ENCODE measurements at places on chromosomes 7 and 10.

GRCh38 chr7:139583826-139584553, 60.5 kb downstream of the CLEC2L start:
- DNase-seq, result no peak

GRCh38 chr10:73909540-73910115, 1.3 kb upstream of the PLAU start:
- DNase-seq, result no peak

DNA sequence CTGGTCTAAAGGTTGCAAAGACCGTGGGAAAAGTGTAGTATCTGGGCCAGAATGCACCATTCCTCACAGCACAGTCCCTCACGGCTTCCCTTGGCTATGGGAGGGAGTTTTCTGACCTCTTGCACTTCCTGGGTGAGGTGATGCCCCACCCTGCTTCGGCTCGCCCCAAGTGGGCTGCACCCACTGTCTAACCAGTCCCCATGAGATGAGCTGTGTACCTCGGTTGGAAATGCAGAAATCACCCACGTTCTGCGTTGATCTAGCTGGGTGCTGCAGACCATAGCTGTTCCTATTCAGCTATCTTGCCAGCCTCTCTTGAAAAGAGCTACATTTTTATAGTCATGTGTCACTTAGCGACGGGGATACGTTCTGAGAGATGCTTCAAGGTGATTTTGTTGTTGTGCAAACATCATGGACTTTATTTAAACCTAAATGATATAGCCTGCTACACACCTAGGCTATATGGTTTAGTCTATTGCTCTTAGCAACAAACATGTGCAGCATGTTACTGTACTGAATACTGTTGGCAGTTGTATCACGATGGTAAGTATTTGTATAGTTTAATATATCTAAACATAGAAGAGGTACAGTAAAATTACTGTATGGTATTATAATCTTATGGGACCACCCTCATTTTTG, 120.0 kb downstream of the PPP1R9A start:
- DNase-seq, result no peak

DNA sequence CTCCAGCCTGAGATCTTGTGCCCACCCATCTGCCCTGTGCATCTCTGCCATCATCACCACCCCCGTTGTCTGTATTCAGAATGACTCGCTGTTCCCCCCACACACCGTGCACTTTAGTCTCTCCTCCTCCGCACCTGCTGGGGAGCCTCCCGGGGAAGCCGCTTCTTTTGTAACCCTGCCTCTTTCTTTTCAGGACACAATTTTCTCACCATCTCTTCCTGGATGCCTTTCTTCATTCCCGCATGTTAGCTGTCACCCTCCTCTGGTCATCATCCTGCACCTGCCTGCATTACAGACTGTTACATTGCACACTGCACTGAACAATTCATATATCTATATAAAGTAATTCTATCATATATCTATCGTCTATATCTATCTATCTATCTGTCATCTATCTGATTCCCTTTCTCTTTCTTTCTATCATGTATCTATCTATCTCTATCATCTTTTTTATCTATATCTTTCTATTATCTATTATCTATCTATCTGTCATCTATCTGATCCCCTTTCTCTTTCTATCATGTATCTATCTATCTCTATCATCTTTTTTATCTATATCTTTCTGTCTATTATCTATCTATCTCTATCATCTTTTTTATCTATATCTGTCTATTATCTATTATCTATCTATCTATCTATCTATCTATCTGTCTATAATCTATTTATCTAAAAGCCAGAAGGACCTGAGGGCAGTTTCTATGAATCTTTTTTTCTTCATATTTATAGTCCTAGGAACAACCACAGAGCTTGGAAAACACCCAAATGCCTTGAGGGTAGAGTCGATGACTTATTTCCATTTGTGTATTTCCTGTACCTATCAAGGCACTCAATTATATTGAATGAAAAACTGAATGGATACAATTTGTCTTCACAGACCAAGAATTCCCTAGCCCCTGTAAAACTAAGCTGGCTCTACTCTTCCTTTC, 642.5 kb downstream of the ACTR3B start:
- no peak for DNase-seq

GRCh38 chr7:78218051-78218450, 419.5 kb downstream of the PHTF2 start:
- no peak for DNase-seq

- DNase-seq, result no peak
These were observed 140.6 kb upstream of the CTBP2 start for GRCh38 chr10:125300937-125301336.

GRCh38 chr7:139078911-139079310, 30.6 kb downstream of the ZC3HAV1 start:
- DNase-seq, result no peak

DNA sequence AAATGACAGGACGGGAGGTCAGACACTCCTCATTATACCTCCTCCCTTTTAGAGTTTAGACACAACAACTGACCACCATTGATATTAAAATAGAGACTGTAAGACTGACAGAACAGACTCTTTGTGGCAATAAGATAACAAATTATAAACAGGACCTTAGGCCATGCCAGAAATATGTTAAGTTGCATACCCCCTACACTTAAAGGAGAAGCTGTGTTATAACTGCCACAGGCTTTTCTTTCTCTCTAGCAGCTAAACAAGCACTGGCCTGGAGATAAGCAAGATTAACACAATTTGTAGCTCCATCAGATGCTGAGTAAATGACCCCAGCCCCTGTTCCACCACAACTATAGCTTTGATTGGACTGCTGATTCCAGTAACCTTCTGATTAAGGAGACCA, 10.5 kb upstream of the UNC5B start:
- no peak for DNase-seq

DNA sequence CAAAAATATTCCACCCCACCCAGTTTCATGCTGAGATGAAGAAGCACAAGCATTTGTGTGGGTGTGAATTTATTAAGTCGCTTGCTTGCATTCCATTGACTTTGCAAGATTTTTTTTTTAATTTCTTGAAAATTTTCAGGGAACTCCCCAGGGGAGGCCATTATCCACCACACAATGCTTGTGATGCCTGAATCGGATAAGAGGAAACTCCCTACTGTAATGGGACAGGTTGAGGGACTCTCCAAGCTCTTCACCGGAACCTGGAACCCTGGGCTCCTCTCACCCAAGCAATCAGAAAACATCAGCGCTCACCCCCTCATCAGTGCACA, 153.6 kb upstream of the ZMIZ1 start:
- no peak for DNase-seq

GRCh38 chr7:5634107-5634950, 147.1 kb downstream of the RNF216 start:
- no peak for DNase-seq

DNA sequence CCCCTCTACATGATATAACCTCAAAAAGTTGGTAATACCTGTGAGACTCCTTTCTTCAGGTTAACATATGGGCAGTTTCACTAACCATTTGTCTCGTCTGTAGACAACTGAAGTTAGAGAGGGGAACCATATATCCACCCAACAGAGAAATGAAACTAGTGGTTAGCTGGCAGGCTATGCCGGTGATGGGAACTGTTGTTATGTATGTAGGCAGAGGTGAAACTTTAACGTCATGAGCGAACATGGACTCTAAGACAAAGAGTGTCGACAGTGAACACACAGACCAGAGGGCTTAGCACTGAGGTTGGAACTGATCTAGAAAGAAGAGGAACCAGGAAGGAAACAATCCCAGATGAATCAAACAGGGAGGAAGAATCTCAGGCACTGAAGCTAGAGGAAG, 112.4 kb downstream of the ELMO1 start:
- no peak for DNase-seq

- no peak for DNase-seq
These were observed 434.7 kb upstream of the C7orf33 start for GRCh38 chr7:148155826-148156225.

DNA sequence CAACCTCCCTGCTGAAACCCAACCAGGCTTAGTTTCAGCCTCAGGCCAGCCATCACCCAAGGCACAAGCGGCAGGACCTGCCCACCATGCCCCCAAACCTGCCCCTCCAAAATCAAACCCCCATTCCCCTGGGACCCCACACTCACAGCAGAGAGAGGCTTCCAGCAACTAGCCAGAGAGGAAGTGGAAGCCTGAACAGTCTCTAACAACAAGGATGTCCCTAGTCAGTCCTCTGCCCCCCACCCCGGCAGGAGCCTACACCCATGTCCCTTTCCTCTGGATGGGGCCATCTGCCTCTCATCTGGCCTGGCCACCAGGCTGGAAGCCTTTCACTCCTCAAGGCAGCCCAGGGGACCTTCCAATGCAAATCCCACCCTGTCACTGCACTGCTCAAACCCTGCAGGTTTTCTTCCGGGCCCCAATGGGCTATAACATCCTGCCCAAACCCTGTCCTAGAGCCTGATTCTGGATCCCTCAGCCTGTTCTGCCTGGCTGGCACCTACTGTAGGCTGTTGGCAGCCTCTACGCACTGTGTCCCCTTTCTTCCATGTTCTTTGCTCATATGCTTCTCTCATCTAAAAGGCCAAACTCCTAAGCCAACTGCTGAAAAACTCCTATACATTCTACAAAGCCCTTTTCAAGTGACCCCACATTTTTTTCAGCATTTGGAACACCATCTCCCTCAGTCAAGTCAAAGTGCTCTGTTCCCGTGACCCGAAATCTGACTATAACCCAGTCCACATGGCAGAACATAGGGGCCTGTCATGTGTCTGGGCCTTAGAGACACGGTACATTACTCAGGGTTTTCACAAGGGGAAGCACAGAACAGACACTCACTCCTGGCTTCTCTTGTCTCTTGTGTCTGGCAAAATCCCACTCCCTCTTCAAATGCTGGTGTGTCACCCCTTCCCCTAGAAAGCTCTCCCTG, 253.3 kb downstream of the TNS3 start:
- DNase-seq, result no peak

DNA sequence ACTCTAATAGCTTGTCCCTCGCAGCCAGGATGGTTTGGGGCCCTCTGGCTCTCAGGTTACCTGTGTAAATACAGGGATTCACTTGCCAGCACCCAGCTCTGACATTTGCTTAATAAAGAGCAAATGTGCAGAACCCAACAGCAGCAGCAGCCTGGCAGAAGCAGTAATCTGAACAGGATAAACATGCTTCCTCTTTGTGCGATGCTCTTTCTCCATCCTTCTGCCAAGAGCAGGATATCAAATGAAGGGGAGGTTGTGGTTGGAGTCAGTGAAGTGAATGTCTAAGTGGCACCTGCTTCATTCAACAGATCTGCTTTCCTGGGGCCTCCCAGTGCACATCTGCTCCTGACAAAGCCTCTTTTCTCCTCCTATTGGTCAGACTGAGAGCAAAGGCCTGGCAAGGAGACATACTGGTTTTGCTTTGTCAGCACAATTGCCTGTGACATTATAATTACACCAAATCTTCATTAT, 130.3 kb downstream of the NRF1 start:
- DNase-seq, result no peak

- DNase-seq, result no peak
These were observed 249.2 kb upstream of the HABP2 start for GRCh38 chr10:113303544-113304146.

All from stimulated activated CD8-positive, alpha-beta memory T cell treated with anti-CD3 and anti-CD28 coated beads, Interleukin-4, amount 100 ng/mL, for 1 hour (primary cell).